ENCODE measurements at places on chromosomes 6 and 20. TPM values are rescaled to one million over a fixed set of nuclear protein-coding genes. Genes with fewer than 3 reads are reported as not detected.

- no peak for DNase-seq
- H3K27me3 ChIP-seq = no peaks in the 10 kb centered on the region
- H3K36me3 ChIP-seq = peaks cover under 1% of the 10 kb centered on the region
- peaks cover 36% of the 10 kb centered on the region for H3K4me1 ChIP-seq
- no peak overlapping the region for H3K4me3 ChIP-seq
Observed at GRCh38 chr6:143675946-143676345, 1.8 kb upstream of the PHACTR2 start.

The DCDC2 gene
- not detected for total RNA-seq

The SLC22A16 gene
- total RNA-seq = not detected

GRCh38 chr6:160420969-160421556 is 72.9 kb downstream of the SLC22A3 start:
- no peak overlapping the region for H3K4me3 ChIP-seq
- H3K27ac ChIP-seq = no peak overlapping the region
- H3K27me3 ChIP-seq = peaks cover 4% of the 10 kb centered on the region
- DNase-seq = no peak
- peaks cover 3% of the 10 kb centered on the region for H3K4me1 ChIP-seq
